ENCODE measurements at places on chromosomes 7 and 10.

DNA sequence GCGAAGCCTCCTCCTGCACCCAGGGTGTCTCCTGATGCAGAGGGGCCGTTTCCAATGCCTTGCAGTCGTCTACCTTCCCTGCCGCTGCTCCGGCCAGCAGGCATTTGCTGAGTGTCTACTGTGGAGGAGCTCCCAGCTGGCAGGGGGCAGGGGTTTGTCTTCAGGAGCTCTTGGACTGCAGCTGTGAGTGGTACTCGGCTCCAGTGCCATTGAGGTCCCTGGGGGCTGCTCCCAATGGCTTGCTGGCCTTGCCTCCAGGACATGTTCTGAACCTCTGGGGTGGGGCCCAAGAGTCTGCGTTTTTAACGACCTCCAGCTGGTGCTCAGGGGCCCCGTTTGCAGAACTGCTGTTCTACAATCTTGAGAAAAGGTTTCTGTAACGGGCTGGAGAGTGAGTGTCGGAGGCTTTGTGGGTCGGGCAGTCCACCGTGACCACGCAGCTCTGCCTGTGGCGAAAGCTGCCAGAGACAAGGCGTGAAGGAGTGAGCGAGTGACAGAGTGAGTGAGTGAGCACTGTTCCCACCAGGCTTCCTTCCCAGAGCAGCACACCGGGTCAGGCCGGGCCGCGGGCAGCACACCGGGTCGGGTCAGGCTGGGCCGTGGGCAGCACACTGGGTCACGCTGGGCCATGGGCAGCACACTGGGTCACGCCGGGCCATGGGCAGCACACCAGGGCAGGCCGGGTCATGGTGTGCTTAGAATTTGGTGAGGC lies 520.2 kb downstream of the PTPRN2 start:
- DNase-seq, result no peak

- DNase-seq, result no peak
Measured at GRCh38 chr7:70923181-70923845, 208.6 kb upstream of the GALNT17 start.

DNA sequence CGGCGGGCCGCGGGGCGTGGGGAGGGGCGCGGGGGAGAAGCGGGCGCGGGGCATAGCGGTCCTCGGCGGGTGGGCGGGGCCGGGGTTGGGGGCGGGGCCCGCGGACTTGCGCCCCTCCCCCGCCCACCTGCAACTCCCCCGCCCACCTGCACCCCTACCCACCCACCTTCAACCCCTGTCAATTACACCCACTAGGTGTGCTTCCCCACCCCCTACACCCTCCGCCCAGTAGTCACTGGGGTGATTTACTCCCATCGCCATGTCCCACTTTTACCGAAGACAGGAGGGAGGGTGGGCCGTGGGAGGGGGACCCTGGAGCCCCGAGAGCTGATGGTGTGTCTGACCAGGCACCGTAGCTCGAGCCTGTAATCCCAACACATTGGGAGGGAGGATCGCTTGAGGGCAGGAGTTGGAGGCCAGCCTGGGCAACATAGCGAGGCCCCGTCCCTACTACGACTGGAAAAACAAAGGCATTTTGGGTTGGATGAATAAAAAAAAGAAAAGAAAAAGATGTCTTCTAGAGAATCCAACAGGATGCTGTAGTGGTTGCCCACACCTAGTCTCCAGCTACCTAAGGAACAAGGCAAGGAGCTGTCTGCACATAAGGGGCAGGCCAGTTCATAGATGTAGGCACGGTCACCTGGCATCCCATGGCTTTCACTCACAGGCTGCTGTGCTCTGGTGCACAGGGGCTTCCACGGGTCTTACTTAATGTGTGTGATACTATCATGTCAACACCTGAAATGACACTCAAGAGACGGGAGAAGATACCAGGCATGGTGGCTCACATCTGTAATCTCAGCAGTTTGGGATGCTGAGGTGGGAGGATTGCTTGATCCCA lies 761 bp downstream of the KCTD7 start:
- no peak for DNase-seq

GRCh38 chr7:106063692-106064091 lies 48.4 kb downstream of the SYPL1 start:
- DNase-seq, result no peak

GRCh38 chr7:82562716-82563404 lies 119.3 kb upstream of the CACNA2D1 start:
- DNase-seq, result no peak

GRCh38 chr7:43803865-43804264 lies 45.4 kb downstream of the BLVRA start:
- no peak for DNase-seq

- no peak for DNase-seq
Measured at GRCh38 chr7:156368053-156368843, 272.3 kb upstream of the RNF32 start.

DNA sequence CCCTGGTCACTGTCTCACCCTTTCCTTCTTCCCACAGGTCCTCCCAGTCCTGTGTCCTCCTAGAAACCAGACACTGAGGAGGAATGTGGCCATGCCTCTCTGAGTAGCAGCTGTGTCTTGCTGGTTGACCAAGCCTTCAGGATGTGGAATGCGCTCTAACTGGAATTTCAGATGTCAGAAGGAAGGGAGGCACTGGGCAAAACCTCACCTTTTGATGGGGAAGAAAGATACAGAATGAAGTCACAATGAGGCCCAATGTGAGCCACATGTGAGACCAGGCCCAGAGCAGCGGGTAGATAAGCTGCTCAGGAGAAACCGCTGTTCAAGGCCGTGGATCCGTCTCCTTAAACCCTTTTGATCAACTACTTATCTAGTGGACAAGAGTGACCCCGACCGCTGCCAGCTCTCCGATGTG lies 54.8 kb upstream of the ECHDC3 start:
- no peak for DNase-seq

DNA sequence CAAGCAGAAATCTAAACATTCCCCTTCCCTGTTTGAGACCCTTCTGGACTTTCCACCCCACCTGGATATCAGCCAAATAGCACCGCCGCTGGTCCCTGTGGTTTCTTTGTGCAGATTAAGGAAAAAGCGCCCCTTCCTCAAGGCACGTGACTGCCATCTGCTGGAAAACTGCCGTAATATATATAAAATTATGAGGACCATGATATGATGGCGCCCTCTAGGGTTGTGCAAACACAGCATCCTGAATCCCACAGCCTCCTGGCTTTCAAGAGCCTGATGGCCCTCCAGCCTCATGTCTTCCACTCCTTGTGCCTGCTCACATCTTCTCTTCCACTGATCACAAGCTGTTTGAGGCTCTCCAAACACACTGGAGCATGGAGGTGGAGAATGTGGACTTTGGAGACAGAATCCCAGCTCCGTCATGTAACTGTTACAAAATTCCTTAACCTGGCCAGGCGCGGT lies 121.3 kb downstream of the MYL10 start:
- DNase-seq, result peak; percentile 30

GRCh38 chr7:19519443-19520021 lies 189.3 kb downstream of the POLR1F start:
- DNase-seq, result no peak

DNA sequence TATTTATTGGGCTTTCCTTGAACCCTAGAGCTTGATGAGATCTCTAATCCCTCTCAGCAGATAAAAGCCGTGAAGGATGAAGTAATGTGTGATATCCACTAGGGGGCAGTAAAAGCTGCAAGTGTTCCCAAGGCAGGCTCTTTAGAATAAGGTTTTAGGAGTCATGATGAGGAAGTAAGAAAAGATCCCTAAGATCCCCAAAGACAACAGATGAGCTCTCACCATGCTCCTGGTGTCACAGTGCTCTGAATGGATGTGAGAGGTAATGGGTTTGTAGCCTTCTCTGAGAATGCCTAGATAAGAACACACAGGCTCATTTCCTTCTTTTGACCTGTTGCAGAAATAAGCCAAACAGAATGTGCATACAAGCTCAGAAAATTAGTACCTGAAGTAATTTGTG lies 70.4 kb upstream of the ITPRID1 start:
- no peak for DNase-seq

DNA sequence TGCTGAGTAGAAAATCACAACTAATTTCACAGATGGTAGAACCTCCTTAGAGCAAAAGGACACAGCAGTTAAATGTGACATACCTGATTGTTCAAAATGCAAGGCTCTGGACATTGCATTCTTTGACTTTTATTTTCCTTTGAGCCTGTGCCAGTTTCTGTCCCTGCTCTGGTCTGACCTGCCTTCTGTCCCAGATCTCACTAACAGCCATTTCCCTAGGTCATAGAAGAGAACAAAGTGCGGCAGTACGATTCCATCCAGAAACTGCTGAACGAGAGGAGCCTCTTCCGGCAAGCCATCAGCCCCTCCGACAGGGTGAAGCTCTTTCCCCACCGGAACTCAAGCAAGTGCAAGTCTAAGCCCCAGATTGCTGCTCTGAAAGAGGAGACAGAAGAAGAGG lies 186.9 kb downstream of the CFTR start:
- DNase-seq, result no peak

DNA sequence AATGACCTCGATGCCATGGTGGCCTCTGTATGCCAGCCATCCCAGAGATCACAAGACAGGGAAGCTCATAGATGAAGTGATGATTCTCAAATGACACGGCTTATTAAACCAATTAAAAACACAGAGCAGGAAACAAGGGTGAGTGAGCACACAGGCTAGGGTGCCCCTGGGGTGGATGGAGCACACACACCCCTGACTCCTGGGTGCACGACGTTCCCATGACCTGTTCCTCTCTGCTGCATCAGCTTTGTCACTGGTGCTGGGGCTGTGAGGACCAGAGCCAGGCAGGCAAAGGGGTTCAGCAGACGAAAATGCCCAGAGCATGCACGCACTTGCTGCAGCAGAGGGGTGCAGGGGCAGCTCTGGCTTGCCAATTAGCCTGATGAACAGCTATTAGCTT lies 86.5 kb upstream of the LRRC4 start:
- no peak for DNase-seq

GRCh38 chr7:124246262-124246863 lies 213.5 kb upstream of the TMEM229A start:
- no peak for DNase-seq

DNA sequence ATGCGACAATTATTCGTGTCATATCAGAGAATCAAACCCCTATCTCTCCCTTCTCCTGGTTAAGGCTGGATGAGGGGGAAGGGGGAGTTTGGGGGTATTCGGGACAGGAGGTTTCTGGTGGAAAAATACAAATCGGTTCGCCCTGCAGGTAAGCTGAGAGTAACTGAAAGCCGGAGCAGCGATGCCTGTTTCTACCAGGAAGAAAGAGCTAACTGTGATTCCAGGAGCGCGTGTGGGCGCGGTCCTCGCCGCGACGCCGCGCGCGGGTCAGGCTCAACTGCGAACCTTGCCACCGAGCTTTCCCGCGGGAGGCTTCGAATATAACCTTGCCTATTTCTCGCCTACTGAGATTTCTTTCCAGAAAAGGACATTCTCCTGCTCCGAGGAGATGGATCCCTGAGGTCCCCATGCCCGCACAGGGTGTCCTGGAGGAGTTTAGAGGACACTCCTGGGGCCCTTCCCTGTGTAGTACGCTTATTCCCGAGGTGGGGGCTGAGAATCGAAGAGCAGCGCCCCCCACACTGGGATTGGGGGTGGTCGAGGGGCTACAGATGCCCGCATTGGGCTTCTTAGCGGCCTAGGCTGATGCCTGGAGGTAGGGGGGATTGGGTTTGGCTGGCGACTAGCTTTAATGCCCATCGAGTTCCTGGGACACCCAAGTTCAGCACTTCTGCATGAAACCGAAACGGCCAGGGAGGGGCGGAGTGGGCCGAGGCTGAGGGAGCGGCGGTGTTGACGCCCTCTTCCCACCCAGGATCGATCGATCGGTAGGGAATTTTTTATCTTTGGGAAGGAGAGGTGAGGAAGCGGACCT lies 13.0 kb upstream of the DLX6 start:
- no peak for DNase-seq

- DNase-seq, result no peak
Measured at GRCh38 chr10:113037218-113037617, 87.2 kb downstream of the TCF7L2 start.

DNA sequence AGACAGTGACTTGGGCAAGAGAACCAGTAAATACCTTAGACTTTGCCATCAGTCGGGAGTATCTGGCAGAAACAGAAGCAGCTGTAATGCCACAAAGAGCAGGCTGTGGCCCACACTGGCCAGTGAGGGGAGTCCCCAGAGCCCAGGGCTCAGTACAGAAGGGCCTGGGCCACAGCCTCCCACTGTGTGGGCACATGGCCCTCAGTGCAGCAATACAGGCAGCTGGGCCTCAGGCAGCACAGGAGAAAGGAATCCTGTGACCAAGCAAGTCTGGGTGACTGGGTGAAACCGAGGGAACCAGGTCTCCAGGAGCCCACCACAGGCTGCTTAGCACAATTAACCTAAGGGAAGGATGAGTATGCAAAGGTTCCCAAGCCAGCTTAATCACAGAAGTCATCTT lies 14.0 kb downstream of the WDR91 start:
- no peak for DNase-seq

GRCh38 chr10:126459878-126460481 lies 71.7 kb upstream of the ADAM12 start:
- DNase-seq, result no peak

- peak; percentile 20 for DNase-seq
Measured at GRCh38 chr10:47207281-47207615, 92.7 kb upstream of the GDF10 start.

DNA sequence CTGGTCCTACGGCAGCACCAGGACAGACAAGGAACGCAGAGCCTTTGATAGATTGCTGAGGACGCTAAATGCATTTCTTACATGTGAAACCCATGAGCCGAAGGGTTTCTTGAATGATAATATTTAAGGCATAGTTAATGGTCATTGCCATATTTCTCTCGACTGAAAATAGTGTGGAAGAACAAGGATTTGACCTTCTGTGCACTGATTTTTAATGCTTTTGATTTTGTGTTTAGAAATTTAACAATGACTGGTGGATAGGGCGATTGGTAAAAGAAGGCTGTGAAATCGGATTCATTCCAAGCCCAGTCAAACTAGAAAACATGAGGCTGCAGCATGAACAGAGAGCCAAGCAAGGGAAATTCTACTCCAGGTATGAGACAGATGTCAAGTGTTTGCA lies 150.8 kb downstream of the NSUN6 start:
- no peak for DNase-seq

DNA sequence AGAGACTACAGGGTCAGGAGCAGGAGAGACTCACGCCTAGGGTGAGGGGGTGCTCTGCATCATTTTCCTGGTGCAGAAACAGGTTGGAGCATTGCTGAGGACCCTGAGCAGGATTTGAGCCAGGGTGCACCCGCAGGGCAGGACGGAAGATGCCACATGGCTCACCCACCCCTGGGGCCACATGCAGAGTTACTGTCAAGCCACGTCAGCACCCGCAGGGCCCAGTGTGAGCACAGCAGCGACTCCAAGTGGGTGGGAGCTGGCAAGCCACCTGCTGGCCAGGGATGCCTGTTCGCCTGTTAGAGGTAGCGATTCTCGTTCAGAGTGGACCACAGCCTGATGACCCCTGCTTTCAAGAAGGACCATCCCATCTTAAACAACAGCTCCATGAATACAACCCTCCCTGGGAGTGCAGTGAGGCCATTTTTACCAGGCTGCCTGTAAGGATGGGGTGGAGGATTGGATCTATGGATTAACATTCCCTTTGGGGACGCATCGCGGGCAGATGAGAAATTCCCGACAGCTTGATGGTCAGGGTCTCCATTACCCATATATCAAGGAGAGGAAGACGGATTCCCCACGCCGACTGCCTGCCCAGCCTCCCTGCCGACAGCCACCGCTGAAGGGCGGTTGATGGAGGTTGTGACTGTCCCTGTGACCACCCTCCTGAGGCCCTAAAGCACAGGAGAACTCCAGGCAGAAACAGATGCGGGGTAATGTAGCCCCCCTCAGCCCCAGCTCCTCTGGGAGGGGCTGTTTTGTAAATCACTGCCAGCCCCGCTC lies 101.1 kb upstream of the RET start:
- no peak for DNase-seq
